LHCN-M2 (cell line): ENCODE measurements at places on chromosomes 11 and 22.

DNA sequence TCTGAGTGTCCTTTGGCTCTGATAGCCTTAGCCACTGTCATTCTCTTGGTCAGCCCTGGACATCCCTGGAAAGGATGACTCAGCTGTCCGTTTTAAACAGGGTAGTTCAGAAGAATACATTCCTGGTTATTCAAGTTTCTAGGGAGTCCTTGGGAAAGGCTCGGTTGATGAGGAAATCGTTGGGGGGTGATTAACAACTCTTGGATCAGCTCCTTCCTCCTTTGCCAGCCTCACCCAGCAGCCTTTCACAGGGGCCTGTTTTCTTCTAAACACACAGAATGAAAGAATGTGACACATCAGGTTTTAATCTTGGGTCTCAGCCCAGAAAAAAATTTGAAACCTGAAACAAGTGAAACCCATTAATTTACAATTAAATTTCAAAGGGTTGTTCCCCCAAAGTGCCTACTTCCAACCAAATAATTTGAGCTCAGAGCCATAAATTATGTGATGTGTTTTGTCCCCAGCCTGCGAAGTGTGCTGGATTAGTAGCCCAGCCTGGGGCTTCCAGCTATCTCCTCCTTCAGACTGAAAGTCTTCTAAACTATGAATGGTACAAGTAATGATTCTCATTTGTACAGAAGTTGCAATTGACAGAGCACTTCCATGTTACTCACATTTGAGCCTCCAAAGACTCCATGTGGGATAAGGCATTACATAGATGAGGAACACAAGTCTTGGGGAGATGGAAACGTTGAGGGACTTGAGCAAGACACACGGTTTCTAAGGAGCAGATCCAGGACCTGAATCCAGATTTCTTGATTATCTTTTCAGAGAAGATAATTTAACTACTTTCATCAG lies 19.3 kb upstream of the MRGPRX2 start:
- peak; percentile 93 for DNase-seq

DNA sequence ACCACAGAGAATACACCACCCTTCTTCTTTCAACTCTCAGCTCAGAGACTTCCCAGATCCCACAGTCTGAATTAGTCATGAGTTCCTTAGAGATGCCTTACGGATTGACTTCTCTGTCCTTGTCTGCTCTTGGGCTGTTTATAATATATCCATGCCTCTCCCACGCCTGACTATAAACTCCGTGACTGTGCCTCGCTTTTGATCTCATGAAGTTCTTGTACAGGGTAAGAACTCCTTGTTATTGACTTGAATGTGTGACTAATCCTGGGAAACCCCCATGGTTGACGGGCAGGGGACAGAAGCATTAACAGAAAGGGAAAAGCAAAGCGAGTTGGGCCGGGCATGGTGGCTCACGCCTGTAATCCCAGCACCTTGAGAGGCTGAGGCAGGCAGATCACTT lies 62.4 kb upstream of the POU2AF1 start:
- DNase-seq, result peak; percentile 22

DNA sequence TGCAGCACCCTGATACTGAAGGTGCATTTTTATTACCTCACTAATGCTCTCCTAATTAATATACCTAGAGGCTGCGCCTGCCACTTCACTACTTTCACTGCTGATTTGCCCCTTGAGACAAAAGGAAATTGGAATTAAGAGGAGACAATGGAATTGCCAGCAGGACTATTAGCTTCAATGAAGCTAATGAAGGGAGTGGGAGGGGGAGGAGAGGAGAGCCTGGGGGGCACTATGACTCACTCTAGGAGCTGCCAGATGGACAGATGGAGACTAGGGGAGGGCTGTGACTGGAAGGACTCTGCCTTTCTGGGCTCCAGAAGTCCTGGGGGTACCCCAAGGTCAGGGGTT lies 102.8 kb upstream of the DRD2 start:
- DNase-seq, result no peak

- DNase-seq, result no peak
These were observed 7.5 kb downstream of the SULT4A1 start for GRCh38 chr22:43854786-43855271.

- no peak for DNase-seq
These were observed 74.5 kb downstream of the INSC start for GRCh38 chr11:15189189-15189588.
